Astrocyte (in vitro differentiated cells and primary cell): ENCODE measurements at places on chromosomes 12 and 14. TPM values are rescaled to one million over a fixed set of nuclear protein-coding genes. Genes with fewer than 3 reads are reported as not detected.

The ZNF385A gene
- total RNA-seq: 23.0 and 24.4 TPM in 2 replicates

DNA sequence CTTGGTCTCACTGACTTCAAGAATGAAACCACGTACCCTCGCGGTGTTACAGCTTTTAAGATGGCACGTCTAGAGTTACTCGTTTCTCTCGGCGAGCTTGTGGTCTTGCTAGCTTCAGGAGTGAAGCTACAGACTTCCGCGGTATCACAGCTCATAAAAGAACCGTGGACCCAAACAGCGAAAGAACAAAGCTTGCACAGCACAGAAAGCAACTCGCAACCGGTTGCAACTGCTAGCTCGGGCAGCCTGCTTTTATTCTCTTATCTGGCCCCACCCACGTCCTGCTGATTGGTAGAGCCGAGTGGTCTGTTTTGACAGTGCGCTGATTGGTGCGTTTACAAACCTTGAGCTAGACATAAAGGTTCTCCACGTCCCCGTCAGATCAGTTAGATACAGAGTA lies 4.2 kb upstream of the CLEC4C start:
- DNase-seq: no peak

DNA sequence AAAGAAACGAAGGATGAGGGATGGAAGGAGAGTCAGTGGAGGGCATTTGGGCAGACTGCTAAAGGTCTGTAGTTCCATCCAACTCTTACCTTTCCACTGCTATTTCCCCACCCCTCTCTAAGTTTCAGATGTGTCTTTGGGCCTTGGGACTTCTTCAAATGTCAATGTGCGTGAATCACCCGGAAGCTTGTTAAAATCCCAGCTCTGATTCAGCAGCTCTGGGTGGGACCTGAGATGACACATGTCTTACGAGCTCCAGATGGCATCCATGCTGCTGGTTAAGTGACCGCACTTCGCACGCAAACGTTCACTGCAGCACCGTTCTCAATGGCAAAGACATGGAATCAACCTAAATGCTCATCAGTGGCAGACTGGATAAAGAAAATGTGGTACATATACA lies 309.9 kb downstream of the VRK1 start:
- DNase-seq: no peak

DNA sequence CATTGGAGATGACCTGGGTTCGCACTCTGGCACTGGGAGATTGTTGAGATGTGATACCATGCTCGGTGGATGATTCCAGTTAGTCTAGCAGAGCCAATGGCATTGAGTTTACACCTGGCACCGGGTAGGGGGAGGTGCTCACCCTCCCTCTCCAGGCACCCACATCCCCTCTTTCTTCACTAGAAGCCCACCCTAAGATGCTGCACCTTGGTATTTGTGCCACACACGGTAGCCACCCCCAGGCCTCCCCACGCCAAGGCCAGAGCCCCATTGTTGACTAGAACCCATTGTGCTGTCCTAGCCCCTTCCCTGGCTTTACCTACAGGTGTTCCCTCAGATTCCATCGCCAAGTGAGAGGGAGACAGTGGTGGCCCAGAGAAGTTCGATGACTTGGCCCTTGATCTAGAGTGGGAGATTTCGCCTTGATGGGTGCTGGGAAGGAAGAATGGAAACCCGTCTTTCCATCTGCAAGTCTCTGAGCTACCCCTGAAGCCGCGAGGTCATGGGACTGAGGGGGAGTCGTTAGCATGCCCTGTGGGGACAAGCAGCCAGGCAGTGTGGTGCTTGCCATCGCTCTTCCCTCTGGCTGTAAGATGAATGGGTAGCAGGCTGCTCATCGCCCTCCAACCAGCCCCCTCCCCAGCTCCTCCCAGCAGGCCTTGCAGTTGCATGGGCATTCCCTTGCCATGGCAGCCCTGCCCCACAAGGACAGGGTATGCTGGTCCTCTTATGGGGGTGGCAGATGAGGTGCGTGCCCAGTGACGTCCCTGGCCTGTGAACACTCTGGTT lies 8.7 kb downstream of the CCND2 start:
- no peak for DNase-seq

- peak; percentile 50 for DNase-seq
Measured at GRCh38 chr12:10214895-10215267, 2.2 kb downstream of the GABARAPL1 start.

The MGAT2 gene
- 55.5 and 56.0 TPM in 2 replicates for total RNA-seq
